ENCODE measurements at places on chromosomes 1 and 21.

- no peaks in the 10 kb centered on the region for H3K4me1 ChIP-seq
- no peak overlapping the region for H3K27ac ChIP-seq
- H3K4me3 ChIP-seq: no peak overlapping the region
- peak; percentile 12 for DNase-seq
Observed at GRCh38 chr1:62076286-62076685, 118.4 kb upstream of the L1TD1 start.

- H3K36me3 ChIP-seq: no peaks in the 10 kb centered on the region
- H3K27me3 ChIP-seq: peaks cover 5% of the 10 kb centered on the region
- H3K4me1 ChIP-seq: no peaks in the 10 kb centered on the region
- H3K4me3 ChIP-seq: no peak overlapping the region
- no peak for DNase-seq
- H3K27ac ChIP-seq: no peak overlapping the region
Observed at GRCh38 chr1:201346337-201346939, 31.0 kb downstream of the TNNT2 start.

DNA sequence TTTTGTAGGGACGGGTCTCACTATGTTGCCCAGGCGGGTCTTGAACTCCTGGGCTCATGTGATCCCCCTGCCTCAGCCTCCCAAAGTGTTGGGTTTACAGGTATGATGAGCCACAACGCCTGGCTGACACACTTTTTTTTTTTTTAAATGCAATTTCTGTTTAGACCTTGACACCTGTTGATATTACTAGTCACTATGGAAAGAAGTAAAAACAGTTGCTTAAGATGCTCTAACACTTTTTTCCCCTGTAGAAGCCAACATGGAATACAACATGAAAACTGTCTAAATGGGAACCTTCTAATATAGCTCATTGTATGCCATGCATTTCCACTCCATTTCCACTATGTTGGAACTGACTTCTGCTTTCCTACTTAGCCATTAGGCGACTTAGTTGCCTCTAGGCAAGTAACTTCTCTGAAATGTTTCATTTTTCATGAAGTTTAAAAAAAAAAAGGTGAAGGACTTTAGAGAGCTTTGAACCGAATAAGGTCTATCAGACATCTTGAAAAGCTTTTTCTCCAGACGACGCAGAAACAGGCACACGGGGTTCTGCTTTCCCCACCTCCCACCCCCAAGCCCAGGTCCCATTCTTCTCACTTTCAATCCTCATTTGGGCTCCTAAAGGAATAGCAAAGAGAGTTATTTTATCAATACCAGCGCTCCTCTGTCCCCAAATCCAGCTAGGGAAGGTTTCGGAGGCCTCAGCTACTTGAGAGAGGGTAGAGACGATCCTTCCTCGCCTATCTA lies 648 bp upstream of the DR1 start:
- H3K4me3 ChIP-seq: peak overlapping the region; percentile 96
- no peak for DNase-seq
- peaks cover 5% of the 10 kb centered on the region for H3K4me1 ChIP-seq
- H3K27ac ChIP-seq: peak overlapping the region; percentile 97

GRCh38 chr1:39524171-39524570 lies 32.7 kb downstream of the BMP8A start:
- no peak overlapping the region for H3K4me3 ChIP-seq
- H3K36me3 ChIP-seq: no peaks in the 10 kb centered on the region
- no peak for DNase-seq
- no peak overlapping the region for H3K27ac ChIP-seq
- H3K27me3 ChIP-seq: no peaks in the 10 kb centered on the region

- DNase-seq: no peak
- H3K27ac ChIP-seq: no peak overlapping the region
- peaks cover 6% of the 10 kb centered on the region for H3K27me3 ChIP-seq
- H3K36me3 ChIP-seq: no peaks in the 10 kb centered on the region
- H3K4me3 ChIP-seq: no peak overlapping the region
- H3K4me1 ChIP-seq: no peaks in the 10 kb centered on the region
Observed at GRCh38 chr1:63124666-63125191, 197.6 kb upstream of the FOXD3 start.

All from Panc1 (cell line).